ENCODE measurements at places on chromosomes 1 and 21. TPM values are rescaled to one million over a fixed set of nuclear protein-coding genes. Genes with fewer than 3 reads are reported as not detected.

GRCh38 chr1:88433556-88433955 lies 250.5 kb upstream of the PKN2 start:
- H3K4me3 ChIP-seq = no peak overlapping the region
- H3K27me3 ChIP-seq = no peaks in the 10 kb centered on the region
- no peaks in the 10 kb centered on the region for H3K36me3 ChIP-seq
- H3K27ac ChIP-seq = no peak overlapping the region

- DNase-seq = no peak
- H3K4me1 ChIP-seq = no peaks in the 10 kb centered on the region
- no peaks in the 10 kb centered on the region for H3K27me3 ChIP-seq
- no peaks in the 10 kb centered on the region for H3K36me3 ChIP-seq
Observed at GRCh38 chr1:188261849-188262248, 1433.1 kb downstream of the PLA2G4A start.

DNA sequence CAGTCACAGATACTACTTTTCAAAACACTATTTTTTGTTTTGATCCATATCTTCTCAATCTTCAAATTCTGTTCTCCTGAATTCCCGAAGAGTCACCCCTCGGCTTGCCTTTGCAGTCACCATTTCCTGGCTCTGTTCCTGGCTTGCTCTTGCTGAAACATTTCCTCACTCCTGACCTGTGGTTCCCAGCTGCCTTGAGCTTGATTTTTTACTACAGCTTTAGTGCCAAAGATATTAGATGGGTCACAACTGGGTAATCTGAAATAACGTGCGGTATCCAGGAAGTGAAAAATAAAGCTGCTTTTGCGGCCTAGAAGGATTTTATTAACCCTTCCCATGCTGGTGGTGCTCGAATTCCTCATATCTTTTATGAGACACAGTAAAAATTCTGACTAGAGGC lies 318.8 kb downstream of the PCP4 start:
- H3K4me3 ChIP-seq = no peak overlapping the region
- no peaks in the 10 kb centered on the region for H3K36me3 ChIP-seq
- H3K27me3 ChIP-seq = no peaks in the 10 kb centered on the region

DNA sequence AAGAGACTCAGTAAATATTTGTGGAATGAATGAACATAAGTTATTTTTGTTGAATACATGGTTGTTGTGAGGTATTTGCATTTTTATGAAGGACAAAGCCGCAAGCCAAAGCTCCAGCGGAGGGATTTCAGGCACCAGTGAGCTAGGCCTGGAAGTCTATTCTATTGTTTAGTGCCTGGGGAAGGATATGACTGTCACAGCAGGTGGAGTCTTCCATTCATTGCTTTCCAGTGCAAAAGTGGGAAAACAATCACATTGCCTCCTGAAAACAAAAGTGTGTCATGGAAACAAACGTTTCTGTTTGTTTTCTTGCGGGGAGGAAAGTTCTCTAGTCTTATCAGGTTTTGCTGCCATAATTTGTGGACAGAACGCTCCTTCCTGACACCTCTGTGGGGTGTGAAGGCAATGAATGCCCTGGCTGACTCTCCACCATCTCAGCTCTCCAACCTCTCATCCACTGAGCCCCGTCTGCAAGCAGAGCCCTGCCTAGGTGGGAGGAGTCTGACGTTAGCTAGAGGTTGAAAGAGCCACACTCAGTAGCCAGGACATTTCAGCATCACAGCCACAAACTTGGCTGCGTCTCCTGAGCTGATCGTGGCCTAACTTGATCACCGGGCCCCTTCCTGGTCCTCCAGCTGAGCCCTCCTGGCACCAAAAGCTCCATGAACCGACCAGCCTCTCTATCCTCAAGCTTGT lies 739.1 kb downstream of the MATN1 start:
- H3K36me3 ChIP-seq = no peaks in the 10 kb centered on the region
- no peak overlapping the region for H3K4me3 ChIP-seq
- no peaks in the 10 kb centered on the region for H3K4me1 ChIP-seq

GRCh38 chr1:20192871-20193411 lies 6.6 kb upstream of the PLA2G2C start:
- H3K27me3 ChIP-seq = no peaks in the 10 kb centered on the region
- H3K36me3 ChIP-seq = no peaks in the 10 kb centered on the region
- no peak overlapping the region for H3K4me3 ChIP-seq
- no peak overlapping the region for H3K27ac ChIP-seq
- no peaks in the 10 kb centered on the region for H3K4me1 ChIP-seq

- no peaks in the 10 kb centered on the region for H3K4me1 ChIP-seq
- no peak overlapping the region for H3K4me3 ChIP-seq
- DNase-seq = no peak
- H3K27me3 ChIP-seq = no peaks in the 10 kb centered on the region
- no peak overlapping the region for H3K27ac ChIP-seq
Observed at GRCh38 chr1:3029991-3030662, 8.9 kb downstream of the ACTRT2 start.

DNA sequence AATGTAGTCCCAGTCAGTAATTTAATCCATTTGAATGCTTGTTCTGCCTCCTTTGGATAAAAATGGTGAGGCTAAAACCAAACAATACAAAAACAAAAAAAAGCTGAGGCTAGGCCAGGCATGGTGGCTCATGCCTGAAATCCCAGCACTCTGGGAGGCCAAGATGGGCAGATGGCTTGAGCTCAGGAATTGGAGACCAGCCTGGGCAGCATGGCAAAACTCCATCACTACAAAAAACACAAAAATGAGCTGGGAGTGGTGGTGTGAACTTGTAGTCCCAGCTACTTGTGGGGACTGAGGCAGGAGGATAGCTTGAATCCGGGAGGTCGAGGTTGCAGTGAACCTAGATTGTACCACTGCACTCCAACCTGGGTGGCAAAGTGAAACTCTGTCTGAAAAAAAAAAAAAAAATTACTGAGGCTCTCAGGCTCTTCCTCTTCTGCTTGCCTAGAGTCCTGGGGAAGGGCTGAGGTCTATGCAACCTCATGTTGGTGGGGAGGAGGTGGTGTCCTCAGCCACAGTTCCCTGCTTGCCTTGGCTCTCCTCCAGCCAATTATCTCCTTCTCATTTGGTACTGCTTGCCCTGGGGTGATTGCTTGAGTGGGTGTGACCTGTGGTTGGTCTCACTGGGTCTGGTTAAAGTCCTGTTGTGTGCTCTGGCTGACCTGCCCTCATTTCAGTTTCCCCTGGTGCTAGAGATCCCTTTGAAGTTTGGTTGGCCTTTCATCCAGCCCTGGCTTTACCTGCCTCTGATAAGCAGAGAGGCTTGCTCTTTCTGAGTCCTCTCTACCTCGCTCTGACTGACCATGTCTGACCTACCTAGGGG lies 20.9 kb downstream of the S1PR1 start:
- H3K4me1 ChIP-seq = no peaks in the 10 kb centered on the region
- no peak overlapping the region for H3K27ac ChIP-seq
- DNase-seq = peak; percentile 50
- no peak overlapping the region for H3K4me3 ChIP-seq
- no peaks in the 10 kb centered on the region for H3K36me3 ChIP-seq

DNA sequence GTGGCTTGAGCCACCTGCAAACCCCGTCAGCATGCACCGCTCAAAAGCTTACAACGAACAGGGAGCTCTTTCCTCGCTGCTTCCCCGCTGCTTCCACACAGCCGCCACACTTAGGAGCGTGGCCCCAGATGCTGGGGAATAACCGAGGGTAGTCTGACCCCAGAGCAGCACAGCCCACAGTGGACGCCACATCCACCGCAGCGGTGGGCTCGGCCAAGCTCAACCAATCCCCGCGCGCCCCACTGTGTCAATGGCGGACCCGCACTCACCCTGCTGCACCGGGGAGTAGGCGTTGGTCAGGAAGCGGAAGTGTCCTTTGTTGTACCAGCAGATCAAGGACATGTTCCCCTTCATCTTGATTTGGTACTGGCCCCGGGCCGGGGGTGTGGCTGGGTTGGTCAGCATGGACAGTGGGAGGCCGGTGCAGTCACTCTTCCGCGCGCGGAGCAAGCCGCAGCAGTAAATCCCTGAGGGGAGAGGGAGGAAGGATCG lies 93.5 kb downstream of the PGBD5 start:
- H3K4me1 ChIP-seq = no peaks in the 10 kb centered on the region
- no peak for DNase-seq
- H3K27ac ChIP-seq = no peak overlapping the region
- no peak overlapping the region for H3K4me3 ChIP-seq

DNA sequence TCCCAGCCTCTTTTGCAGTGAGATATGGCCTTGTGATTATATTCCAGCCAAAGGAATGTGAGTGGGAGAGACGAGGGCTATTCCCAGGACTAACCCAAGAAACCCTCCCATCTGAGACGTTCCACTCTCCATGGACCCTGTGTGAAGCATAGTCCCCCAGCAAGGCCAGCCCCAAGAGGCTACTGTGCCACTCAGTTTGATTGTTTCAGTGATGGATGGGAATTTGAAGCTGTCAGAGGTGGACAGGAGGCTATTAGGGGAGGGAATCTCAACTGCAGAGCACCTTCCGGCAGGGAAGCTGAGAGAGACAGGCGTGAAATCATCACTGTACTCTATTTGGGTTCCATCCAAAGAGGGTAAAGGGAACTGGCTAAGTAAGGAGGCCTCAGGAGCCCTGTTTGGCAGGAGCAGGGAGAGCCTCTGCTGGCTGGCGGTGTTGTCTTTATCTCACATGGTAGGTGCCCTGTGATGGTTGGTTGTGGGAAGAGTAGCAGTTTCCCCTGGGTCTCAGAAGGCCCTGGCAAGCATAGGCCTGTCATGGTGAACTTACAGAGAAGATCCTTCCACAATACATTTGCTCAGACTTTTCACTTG lies 3.4 kb upstream of the TEX35 start:
- H3K4me1 ChIP-seq = peaks cover 13% of the 10 kb centered on the region
- no peak overlapping the region for H3K4me3 ChIP-seq
- H3K27me3 ChIP-seq = no peaks in the 10 kb centered on the region
- no peak for DNase-seq
- H3K27ac ChIP-seq = no peak overlapping the region

GRCh38 chr1:183443011-183443410 lies 24.8 kb upstream of the NMNAT2 start:
- DNase-seq = no peak
- no peaks in the 10 kb centered on the region for H3K36me3 ChIP-seq
- no peaks in the 10 kb centered on the region for H3K27me3 ChIP-seq
- no peak overlapping the region for H3K4me3 ChIP-seq
- H3K27ac ChIP-seq = no peak overlapping the region

DNA sequence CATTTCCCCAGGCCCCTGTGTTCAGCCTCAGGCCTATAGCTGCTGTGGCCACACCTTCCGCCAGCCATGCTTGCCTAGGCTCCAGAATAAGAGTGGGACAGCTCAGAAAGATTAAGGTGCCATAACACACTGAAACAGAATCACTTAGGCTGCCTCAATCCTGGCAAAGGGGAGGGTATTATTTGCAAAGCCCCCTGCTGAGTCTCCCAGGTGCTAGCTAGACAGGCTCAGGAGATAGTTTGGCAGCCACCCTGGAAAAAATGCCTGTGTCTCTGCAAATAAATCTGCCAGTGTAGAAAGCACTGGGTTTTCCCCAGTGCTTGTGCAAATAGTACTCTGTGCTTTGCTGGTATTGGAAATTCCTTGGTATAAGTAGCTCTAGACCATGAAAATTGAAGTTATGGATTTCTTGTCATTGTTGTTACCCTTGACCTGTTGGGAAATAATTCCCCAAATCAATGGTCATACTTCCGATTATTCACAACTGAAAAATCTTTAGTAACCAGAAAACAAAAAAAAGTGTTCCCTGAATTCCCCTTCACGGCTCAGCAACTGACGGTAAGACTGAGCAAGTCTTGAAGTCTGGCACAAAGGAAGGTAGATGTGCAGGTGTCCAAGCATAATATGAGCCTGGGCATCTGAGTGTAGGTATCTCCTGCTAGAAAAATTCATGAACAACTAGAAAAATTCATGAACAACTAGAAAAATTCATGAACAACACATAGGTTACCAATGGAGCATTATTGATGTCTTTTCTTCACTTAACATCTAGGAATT lies 56.9 kb downstream of the PROX1 start:
- H3K27me3 ChIP-seq = no peaks in the 10 kb centered on the region
- DNase-seq = no peak
- H3K27ac ChIP-seq = no peak overlapping the region
- no peak overlapping the region for H3K4me3 ChIP-seq
- H3K4me1 ChIP-seq = peaks cover 11% of the 10 kb centered on the region

- no peaks in the 10 kb centered on the region for H3K27me3 ChIP-seq
- no peaks in the 10 kb centered on the region for H3K4me1 ChIP-seq
- DNase-seq = peak; percentile 28
- no peak overlapping the region for H3K4me3 ChIP-seq
- H3K36me3 ChIP-seq = no peaks in the 10 kb centered on the region
- H3K27ac ChIP-seq = no peak overlapping the region
Observed at GRCh38 chr1:205533748-205534443, 29.4 kb downstream of the CDK18 start.

DNA sequence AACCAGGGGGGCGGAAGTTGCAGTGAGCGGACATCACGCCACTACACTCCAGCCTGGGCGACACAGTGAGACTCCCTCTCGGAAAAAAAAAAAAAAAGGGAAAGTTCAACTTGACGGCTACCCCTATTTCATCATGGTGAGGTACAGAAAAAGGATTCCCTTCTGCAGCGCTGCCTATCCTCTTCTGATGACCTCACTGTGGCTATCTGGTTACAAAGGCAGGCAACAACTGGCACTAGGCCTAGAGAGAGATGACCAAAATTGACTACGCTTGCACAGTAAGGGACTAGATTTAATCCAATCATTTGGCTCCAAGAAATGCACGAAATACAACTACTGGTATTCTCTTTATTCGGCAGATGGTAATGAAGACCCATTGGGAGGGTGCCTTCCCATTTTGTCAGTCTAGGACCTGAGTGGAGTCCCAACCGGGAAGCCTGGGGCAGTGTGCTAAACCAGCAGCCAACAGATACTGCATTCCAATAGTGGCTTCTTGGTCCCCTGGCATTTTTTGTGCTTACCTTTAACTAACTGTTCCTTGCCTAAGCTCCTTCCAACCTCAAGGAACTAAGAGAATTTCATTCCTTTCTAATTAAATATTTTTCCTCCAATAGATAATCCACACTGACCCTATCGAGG lies 36.6 kb downstream of the ITPKB start:
- H3K36me3 ChIP-seq = no peaks in the 10 kb centered on the region
- H3K4me3 ChIP-seq = peak overlapping the region; percentile 69
- peak overlapping the region; percentile 72 for H3K27ac ChIP-seq
- peaks cover 5% of the 10 kb centered on the region for H3K4me1 ChIP-seq
- H3K27me3 ChIP-seq = no peaks in the 10 kb centered on the region

DNA sequence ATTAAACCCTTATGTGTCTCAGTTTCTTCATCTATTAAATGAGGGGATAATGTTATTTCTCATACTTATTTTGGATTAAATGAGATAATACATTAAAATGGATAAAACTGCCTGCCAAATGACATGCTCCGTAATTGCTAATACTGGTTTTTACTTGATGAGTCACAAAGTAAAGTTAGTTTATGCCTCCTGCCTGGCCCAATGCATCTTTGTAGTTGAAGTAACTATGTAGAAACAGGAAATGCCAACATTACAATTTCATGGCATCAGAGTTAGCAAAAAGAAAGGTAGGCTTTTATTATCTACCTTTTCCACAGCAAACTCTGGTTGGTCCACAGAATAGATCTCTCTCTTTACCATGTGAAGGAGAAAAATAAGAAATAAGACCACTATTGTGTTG lies 214.5 kb downstream of the TBX15 start:
- H3K4me1 ChIP-seq = no peaks in the 10 kb centered on the region
- no peak for DNase-seq
- H3K27ac ChIP-seq = no peak overlapping the region

- H3K27ac ChIP-seq = no peak overlapping the region
- no peaks in the 10 kb centered on the region for H3K4me1 ChIP-seq
- H3K4me3 ChIP-seq = no peak overlapping the region
Observed at GRCh38 chr1:31122741-31123140, 57.2 kb upstream of the PUM1 start.

ACTL8 gene
- total RNA-seq = 88.9 TPM

JAM2 gene
- not detected for total RNA-seq

OR2L8 gene
- total RNA-seq = not detected

TRIM62 gene
- 2.5 TPM for total RNA-seq

ZNF683 gene
- not detected for total RNA-seq

LAD1 gene
- total RNA-seq = 80.5 TPM

CHIA gene
- not detected for total RNA-seq

ETV3L gene
- not detected for total RNA-seq

PLPPR4 gene
- not detected for total RNA-seq

IKBKE gene
- 9.0 TPM for total RNA-seq

ANGPTL7 gene
- total RNA-seq = not detected
